ENCODE measurements at places on chromosomes 5 and 9.

- no peak for DNase-seq
Measured at GRCh38 chr9:111945216-111945615, 48.6 kb downstream of the UGCG start.

- no peak for DNase-seq
Measured at GRCh38 chr5:65482296-65482735, 596 bp upstream of the ADAMTS6 start.

- DNase-seq, result no peak
Measured at GRCh38 chr5:41809128-41809527, 61.1 kb downstream of the OXCT1 start.

DNA sequence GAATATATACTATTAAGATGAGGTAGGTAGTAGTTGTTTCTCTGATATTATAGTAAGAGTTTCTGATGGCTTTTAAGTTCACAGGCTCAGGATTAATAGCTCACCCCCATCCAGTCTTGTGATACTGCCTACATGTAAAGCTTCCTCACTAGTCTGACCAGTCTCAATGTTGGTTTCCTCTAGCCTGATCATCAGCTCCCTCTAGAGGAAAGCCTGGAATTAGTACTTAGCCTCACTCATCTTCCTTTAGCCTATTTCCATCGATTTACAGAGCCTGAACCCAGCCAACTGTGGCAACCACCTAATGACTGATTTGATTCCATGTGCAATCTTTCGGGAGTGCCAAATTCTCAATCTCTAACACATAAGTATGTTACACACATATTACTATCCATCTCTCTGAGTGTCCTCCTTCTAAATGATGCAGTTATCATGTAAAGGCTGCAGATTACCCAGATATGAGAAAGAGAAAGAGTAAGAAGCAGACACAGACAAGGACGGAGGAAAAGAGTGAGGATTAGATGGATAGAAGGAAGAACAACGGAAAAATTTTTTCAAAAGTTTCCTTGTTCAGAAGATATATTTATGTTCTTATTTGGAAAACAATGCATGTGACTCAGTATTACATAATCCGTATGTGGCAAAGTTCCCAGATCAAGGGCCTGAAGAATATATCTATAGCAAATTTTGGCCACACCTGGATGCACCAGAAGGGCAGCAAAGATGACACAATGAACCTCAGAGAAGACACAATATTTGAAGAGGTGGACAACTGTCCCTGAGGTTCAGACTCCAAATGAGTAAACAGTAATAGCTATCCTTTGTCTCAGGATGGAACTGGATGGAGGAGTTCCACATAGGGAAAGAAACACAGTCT, 333.7 kb downstream of the ELAVL2 start:
- no peak for DNase-seq

DNA sequence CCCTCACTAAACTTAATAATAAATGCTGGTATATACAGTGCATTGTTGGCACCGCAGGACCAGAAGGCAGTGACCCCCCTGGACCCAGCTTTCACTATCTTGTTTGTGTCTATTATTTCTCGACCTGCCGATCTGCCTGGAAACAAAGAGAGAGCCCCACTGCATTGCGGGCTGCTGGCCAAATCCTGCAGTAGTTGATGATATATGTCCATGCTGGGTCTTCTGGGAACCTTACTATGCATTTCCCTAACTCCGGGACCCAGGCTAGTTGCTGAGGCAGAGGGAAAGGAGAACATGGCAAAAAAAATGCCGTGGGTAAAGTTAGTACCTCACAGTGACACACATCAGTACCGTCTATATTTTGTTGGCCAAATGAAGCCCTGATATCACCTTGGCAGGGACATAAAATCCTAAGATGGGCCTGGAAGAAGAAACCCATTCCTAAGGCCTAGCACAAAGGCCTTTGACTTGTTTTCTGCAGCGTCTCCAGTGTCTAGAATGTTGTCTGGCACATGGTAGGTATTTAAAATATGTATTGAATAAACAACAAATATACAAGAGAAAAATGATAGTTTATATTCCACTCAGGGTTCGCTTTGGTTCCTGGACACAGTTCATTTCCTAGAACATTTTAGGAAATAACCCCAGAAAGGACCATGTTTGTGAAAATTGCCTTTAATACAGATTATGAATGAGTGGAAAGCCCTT, 46.1 kb downstream of the NMUR2 start:
- no peak for DNase-seq

DNA sequence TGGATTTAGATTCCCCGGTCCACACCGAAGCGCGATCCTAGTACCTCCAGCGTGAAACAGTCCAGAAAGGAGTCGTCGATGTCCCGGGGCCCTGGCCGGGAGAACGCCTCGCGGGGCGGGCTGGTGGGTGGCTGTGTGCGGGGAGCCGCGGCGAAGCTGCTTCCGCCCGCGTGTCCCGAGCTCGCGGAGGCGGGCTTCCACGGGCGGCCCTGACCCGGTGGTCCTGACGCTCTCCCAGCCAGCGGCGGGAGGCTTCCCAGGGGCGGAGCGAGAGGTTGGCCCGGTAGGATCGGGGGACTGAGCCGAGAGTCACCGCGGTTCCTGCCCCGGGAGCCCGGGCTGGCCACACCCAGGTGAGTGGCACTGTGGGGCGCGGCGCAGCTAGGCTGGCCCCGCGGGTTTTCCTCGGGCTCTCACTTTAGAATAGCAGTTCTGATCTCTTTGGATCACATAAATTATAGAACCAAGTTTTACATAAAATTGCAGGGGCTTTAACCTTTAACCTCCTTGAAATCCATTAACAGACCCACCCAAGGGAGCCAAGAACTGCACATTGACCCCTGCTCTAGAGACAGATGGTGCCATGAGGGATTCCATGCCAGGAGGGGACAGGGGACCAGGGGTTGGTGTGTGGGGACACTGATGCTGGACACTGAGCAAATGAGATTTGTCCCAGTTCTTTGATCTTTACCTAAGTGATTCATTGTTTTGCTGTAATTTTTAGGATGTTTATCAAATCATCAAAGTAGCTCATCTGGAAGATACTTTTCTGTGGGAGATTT, 29.2 kb upstream of the IL31RA start:
- no peak for DNase-seq
